ENCODE measurements at places on chromosomes 5 and 9.

DNA sequence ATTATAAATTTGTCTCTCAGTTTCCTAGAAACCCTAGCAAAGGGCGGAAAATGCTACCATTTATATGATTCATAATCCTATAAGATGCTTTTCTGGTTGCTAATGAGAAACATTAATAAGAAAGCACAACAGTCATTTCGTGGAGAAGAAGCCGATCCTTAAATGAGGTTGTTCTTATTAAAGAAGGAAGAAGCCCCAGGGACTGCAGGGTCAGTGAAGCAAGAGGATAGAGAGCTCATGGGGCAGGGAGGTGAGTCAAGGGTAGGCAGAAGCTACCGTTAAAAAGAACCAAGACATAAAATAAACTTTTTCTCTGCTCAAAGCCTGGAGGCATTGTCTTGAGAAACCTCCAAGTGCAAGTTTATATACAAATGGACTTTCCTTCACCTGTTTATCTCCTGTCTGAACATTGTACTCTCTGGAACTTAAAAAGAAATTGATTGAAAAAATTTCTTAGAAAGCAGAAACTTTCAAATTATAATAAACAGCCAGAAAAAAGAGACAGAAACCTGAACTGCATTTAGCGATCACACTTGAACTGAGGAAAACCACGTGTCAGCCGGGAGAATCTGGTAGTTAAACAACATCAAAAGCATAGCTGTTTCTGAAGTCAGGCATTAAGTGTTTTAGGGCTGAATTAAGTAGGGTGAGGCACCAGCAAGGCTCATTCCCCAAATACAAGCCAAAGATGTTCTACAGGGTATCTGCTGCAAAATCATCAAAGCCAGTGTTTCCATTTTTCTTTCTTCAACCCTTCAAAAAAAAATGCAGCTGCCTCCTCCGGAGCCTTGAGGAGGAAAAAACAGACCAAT is 21.9 kb downstream of the HTR4 start:
- no peak for DNase-seq

DNA sequence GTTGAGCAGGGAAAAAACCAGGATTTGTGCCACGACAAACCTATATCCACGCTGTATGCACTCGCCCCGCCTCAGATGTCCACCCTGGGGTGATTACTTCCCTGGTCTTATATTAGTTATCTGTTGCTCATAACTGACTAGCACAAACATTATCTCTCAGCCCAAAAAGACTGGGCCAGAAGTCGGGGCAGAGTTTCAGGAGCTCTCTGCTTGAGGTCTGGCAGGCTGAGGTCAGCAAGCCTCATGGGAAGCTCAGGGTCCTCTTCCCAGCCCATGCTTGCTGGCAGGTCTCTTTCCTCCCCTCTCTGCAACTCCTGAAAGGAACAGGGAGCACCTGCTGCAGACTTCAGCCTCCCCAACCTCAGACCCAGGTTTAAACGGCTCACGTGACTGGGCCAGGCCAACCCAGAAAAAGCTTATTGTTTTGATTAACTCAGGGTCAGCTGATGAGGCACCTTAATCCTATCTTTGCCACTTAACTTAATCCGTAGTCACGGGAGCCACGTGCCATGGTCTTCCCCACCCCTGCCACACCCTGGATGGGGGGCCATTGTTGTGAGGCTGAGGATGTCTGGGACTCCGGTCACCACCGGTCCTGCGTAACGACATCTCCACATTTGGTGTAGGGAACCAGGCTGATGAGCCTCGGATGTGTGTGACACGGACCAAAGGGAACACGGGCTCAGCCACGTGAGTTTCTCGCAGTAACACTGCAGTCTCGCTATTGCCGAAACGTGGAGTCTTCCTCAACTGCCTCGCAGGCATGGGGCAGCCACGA is 123.7 kb upstream of the IRX4 start:
- no peak for DNase-seq

- DNase-seq: no peak
Measured at GRCh38 chr5:139669662-139670368, 21.7 kb downstream of the CXXC5 start.

DNA sequence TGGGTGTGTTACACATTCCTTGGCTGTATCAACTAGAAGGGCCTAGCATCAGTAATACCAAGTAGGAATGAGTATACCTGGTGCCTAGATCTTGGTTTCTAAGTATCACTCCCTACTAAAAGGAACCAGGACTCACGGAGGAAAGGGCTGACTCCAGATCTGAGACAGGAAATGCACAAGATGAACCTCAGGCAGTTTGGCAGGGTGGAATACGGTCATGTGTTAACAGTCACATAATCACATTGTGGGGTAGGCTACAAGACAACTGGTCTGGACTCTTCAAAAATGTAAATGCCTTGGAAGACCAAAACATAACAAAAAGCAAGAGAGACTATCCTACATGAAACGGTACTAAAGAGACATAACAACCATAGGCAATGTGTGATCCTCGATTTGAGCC is 158.8 kb downstream of the CRB2 start:
- DNase-seq: no peak

GRCh38 chr5:135399794-135400542 is 937 bp upstream of the MACROH2A1 start:
- DNase-seq: no peak

DNA sequence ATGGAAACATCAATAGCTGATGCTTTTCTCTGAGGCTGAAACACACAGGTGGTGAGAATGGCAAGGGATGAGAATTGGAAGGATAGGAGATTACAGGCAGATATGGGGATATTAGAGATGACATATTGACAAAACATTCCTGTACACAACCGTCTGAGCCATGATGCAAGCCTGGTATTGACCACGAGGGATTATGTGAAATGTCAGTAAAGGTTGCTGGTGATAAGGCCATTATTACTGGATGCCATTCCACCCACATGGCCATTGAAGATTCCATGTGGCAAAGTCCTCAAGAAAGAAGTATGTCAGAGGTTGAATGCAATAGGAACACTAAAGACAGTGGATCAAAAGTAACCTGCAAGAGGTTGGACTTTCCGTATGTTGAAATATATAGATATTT is 15.7 kb downstream of the GRAMD2B start:
- DNase-seq: no peak

GRCh38 chr5:127056896-127057295 is 16.4 kb downstream of the C5orf63 start:
- DNase-seq: no peak

- DNase-seq: peak; percentile 73
Measured at GRCh38 chr9:95506678-95507463, 9.9 kb downstream of the PTCH1 start.

GRCh38 chr5:76326577-76327302 is 76.3 kb upstream of the IQGAP2 start:
- DNase-seq: no peak

GRCh38 chr5:113382731-113383130 is 52.1 kb downstream of the TSSK1B start:
- peak; percentile 46 for DNase-seq

- DNase-seq: peak; percentile 79
Measured at GRCh38 chr9:133658442-133659431, 22.6 kb downstream of the DBH start.

- DNase-seq: no peak
Measured at GRCh38 chr5:27308153-27308552, 269.8 kb upstream of the CDH9 start.

DNA sequence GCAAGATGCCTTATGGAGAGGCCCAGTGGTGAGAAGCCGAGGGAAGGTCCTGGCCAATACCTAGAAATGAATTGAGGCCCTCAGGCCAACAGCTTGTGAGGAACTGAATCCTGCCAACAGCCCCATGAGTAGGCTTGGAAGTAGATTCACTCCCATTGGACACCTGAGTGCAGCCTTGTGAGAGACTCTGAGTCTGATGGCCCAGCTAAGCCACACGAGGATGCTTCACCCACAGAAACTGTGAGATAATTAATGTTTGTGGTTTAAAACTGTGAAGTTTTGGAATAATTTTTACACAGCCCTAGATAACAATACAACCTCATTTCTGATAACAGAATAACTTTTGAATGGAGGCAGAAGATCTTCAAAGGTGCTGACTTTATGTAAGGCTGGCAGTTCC is 65.9 kb upstream of the DAP start:
- DNase-seq: no peak

DNA sequence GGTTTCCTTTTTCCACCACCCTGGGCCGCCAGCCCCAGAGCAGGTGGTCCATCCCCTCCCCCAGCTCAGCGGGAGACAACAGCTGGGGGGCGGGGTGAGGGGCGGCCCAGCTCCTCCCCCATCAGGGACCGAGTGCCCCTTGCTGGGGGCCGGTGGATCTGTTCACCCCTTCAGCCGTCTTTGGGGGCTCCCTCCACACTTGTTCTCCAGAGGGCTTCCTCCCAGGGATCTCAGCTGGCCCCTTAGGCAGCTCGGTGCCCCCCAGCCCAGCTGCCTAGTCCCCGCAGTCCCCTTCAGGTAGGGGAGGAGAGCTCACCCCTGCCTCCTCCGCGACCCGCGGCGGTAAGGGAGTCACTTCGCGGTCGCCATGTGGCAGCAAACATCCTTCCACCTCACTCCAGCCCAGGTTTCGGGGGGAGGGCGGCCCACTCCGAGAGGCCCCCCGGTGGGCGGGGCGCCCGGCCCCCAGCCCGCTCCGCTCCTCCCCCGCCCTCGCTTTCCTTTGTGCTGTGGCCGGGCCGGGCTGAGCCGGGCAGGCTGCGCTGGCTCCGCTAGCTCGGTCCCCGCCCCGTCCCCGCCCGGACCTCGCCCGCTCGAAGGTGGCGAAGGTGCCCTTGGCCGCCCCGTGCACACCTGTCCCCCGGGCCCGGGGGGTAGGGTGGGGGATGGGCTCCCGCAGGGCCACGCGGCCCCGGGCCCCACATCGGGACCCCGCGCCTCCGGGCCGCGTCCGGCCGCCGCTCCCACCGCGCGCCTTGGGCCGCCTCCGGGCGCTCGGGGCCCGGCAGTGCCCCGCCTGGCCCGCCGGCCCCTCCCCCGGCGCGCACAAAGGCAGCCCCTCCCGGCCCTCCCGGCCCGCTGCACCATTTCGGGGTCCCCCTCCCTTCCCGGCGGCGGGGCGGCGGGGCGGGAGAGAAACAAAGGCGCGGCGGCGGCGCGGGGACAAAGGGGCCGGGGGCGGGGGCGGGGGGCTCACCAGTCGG is 683 bp downstream of the DBN1 start:
- peak; percentile 66 for DNase-seq

- no peak for DNase-seq
Measured at GRCh38 chr9:134089972-134090371, 22.1 kb upstream of the BRD3 start.

- DNase-seq: no peak
Measured at GRCh38 chr5:154776167-154776566, 21.0 kb downstream of the LARP1 start.

DNA sequence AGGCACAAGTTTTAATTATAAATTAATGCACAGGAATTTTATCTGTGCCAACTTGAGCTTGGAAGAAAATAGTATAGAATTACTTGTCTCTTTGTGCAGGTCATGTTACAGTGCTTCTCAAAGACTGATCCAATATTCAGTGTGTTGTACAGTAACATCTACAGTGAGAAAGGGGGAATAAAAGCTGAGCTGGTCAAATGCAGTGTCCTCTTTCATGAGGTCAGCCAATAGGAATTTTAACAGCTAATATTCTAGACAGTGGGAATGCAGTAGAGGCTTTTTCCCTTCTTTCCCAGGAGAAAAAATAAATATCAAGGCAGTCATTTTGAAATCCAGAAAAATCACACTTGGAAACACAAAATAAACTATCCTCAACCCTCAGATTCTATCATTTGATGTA is 95.7 kb upstream of the ITGA1 start:
- DNase-seq: peak; percentile 19

GRCh38 chr9:124348363-124348762 is 66.9 kb downstream of the PSMB7 start:
- DNase-seq: no peak

DNA sequence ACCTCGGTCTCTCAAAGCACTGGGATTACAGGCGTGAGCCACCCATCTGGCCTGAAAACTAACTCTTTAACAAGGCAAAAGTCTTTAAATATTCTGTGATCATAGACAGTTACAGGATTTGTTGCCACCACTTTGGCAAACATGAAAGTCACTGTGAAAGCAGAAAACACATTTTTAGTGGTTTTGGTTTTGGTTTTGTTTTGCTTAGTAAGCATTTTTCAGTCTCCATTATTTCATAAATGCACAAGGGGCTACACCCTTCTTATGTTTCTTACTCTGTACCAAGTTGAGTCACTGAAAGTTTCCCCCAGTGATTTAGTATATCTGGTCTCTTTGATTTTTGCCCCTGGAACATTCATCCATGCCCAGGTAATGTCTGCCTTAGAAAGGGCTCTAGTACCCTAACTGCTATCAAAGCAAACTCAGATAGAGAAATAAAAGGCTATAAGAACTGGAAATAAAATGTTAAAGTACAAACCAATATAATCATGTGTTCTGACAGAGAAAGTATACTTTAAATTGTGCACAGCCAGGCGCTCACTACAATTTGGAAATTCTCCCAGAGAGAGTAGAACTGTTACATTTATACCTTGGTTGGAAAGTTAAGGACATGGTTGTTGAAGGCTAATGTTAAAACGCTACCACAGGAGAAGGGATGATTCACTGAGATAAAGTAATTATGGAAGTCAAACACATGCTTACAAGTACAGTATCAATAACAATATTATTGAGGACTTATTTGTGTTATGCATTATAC is 1022.5 kb upstream of the DMAC1 start:
- DNase-seq: peak; percentile 14

GRCh38 chr5:14082973-14083372 is 60.2 kb upstream of the TRIO start:
- no peak for DNase-seq

DNA sequence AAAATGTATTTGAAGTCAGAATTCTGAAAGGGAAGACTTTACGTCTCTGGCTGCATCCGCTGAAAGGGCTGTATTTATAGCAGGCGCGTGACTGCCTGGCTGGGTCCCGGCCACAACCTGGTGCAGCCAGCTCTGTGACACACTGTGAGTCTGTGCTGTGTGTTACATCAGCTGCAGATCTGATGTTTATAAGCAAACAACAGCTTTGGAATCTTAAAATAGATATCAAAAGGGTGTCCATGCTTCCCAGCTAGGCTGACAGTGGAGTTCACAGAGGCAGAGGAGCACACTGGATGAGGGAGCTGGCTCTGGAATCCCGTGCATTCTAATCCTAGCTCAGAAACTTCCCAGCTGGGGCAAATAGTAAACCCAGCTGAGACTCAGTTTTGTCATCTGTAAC is 433.4 kb upstream of the BRINP1 start:
- no peak for DNase-seq

DNA sequence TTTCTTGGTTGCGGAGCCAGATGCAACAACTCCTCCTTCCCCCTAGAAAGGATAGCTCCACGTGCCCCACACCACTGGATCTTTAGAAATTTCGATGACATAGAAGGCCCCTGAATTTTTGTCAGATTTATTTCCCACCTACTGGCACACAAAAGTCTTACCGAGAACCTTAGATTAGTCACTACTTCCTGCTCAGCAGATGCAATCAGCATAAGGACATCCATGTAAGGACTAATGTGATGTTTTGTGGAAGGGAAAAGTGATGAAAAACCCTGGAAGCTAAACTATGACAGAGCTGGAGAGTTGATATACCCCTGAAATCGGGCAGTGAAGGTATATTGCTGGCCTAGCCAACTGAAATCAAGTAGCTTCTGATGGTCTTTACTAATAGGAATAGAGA is 125.5 kb upstream of the NFIL3 start:
- DNase-seq: no peak

- DNase-seq: no peak
Measured at GRCh38 chr9:92359394-92359995, 33.7 kb downstream of the CENPP start.

All from Daoy (cell line).